IMR-90 (cell line): ENCODE measurements at places on chromosomes 7 and 10. TPM values are rescaled to one million over a fixed set of nuclear protein-coding genes. Genes with fewer than 3 reads are reported as not detected.

SLC18A3 gene
- not detected in 2 replicates for total RNA-seq

KLLN gene
- total RNA-seq: 0.36 and 0.56 TPM in 2 replicates

SDK1 gene
- 1.1 and 1.6 TPM in 2 replicates for total RNA-seq

ZNF804B gene
- not detected in 2 replicates for total RNA-seq

LDB1 gene
- 45.3 and 47.9 TPM in 2 replicates for total RNA-seq

GRCh38 chr10:52570490-52570889 lies 202.1 kb downstream of the MBL2 start:
- no peak overlapping the region for H3K27ac ChIP-seq
- peaks cover 3% of the 10 kb centered on the region for H3K4me1 ChIP-seq
- DNase-seq: no peak
- no peak overlapping the region for H3K4me3 ChIP-seq
- no peaks in the 10 kb centered on the region for H3K36me3 ChIP-seq
- H3K27me3 ChIP-seq: no peaks in the 10 kb centered on the region

GRCh38 chr7:29237489-29237888 lies 42.9 kb downstream of the CHN2 start:
- DNase-seq: no peak
- H3K27ac ChIP-seq: no peak overlapping the region
- no peak overlapping the region for H3K4me3 ChIP-seq
- no peaks in the 10 kb centered on the region for H3K36me3 ChIP-seq

GRCh38 chr10:86968994-86969355 lies 693 bp downstream of the ADIRF start:
- no peaks in the 10 kb centered on the region for H3K27me3 ChIP-seq
- no peak overlapping the region for H3K4me3 ChIP-seq
- peaks cover 36% of the 10 kb centered on the region for H3K4me1 ChIP-seq

DNA sequence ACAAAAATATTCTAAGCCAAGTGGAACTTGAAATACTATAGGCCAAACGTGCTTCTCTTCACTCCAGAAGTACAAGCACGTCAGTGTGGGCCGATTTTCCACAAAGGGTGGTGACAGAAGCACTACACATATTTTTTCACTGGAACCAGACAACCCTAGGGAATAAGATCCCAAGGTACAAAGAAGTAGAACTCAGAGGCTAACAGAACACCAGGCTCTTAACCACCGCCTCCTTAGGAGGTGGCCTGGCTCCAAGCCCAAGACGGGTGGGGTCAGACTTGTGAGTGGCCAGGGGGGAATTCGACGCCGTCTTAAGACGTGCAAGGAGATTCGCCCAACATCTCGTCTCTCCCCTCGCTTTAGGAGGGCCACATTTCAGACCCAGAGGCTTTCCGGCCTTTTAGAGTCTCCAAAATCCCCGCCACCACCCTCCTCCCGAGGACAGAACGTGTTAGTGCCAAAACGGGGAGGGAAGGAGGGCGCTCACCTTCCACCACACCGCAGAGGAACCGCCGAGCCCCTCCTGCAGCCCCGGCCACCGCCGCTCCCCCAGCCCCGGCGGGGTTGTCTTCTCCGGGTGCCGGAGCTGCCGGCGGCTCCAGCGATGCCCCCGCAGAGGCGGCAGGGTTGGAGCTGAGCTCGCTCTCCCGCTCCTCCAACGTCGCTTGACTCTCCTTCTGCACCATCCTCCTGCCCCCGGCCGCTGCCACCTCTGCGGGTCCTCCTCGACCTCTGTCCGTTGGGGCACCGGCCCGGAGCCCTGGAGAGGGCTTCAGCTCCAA lies 716 bp downstream of the OGA start:
- H3K27ac ChIP-seq: peak overlapping the region; percentile 90
- H3K4me1 ChIP-seq: peaks cover 6% of the 10 kb centered on the region
- no peaks in the 10 kb centered on the region for H3K27me3 ChIP-seq
- peaks cover 2% of the 10 kb centered on the region for H3K36me3 ChIP-seq

GRCh38 chr7:46205478-46205877 lies 284.4 kb upstream of the IGFBP3 start:
- H3K4me1 ChIP-seq: peaks cover 9% of the 10 kb centered on the region
- H3K27ac ChIP-seq: no peak overlapping the region
- H3K27me3 ChIP-seq: no peaks in the 10 kb centered on the region
- DNase-seq: no peak
- H3K36me3 ChIP-seq: no peaks in the 10 kb centered on the region

DNA sequence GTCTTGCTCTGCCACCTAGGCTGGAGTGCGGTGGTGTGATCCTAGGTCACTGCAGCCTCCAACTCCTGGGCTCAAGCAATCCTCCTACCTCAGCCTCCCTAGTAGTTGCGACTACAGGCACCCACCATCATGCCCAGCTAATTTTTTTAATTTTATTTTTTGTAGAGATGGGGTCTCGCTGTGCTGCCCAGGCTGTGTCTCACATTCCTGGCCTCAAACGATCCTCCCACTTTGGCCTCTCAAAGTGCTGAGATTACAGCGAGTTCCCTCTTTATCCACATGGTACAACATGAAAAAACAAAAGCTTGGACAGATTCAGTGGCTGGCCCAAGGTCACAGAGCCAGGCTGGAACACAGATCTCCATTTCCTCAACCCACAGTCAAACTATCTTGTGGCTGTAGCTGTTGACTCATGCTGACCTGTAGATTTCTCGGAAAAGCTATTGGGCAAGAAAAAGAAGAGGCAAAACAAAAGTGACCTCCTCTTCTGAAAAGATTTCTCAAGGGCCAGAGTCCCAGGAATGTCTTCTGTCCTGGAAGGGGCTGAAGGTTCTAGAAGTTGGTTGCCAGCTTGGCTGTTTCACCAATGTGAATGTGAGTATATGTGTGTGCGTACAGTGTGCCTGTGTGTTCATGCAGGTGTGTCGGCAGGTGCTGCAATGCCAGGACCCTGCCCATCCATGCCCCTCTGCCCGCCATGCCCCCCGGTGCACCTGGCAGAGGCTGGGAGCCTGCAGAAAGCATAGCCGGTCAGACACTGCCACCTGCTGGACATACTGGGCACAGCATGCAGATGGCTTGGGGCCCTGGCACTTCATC lies 28.4 kb downstream of the TMEM130 start:
- H3K4me1 ChIP-seq: peaks cover 5% of the 10 kb centered on the region; the same call in 1 of the 2 replicates
- H3K27ac ChIP-seq: peak overlapping the region; percentile 26; the same call in 1 of the 2 replicates
- no peaks in the 10 kb centered on the region for H3K36me3 ChIP-seq
- peak; percentile 85 for DNase-seq
- no peak overlapping the region for H3K4me3 ChIP-seq
- no peaks in the 10 kb centered on the region; the same call in 1 of the 2 replicates for H3K27me3 ChIP-seq

DNA sequence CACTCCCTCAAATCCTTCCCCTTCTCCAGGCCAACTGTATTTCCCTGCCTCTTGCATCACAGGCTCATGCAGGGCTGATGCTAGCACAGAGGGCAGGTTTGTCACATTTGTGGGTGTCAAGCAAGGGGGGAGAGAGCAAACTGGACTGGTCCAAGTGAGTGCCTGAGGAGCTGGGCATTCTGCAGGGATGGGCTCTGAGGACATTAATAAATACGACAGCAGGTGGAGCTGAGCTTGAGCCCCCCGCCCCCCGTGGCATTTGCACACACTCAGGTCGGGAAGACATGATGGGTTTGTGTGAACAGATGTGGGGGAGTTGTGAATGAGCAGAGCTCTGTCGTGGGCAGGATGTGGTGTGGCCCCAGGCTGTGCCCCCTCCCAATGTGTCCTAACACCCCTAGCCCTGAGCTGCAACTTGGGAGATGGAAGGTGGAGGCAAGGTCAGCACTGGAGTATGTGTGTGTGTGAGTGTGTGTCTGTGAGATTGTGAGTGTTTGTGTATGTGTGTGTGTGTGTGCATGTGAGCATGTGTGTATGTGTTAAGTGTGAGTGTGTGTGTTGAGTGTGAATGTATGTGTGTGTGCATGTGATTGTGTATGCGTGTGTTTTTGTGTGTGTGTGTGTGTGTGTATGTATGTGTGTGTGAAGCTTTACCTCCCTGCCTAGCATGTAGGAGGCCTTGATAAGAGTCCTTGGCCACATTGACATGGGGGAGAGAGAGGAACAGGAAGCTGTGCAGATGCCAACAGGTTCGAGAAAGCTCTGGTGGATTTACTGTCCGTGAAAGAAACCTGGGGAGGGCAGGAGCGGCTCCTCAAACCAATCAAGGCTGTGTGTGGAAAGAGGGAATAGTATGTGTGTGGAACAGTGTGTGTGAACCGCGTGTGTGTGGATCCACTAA lies 9.1 kb downstream of the RASSF4 start:
- H3K4me3 ChIP-seq: no peak overlapping the region
- peaks cover 30% of the 10 kb centered on the region for H3K4me1 ChIP-seq
- no peak overlapping the region for H3K27ac ChIP-seq
- H3K36me3 ChIP-seq: peaks cover 10% of the 10 kb centered on the region; the same call in 1 of the 2 replicates
- H3K27me3 ChIP-seq: no peaks in the 10 kb centered on the region

DNA sequence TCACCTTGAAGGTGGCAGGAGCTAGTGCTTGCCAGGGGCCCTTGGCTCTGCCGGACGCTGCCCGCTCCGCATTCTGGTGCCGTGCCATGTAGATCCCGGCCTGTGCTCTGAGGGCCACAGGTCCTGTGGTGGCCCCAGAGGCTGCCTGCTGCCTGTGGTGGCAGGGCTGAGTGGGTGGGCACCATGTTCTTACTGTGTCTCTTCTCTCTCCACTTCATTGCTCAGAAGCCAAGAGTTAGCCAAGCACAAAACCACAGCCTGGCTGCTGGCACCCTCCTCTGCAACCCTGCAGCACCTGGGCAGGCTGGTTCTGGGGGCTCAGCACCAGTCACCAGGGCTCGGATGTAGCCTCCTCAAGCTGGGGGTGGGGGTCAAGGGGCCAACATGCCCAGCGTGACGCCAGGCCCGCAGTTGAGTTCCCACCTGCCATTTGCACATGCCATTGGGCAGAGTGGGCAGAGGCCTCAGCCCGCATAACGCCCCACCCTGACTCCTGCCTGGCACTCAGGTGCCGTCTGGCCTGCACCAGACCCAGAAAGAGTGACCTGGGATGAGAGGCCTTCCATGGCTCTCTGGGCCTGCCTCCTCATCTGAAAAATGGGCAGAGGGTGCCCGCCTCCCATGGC lies 16.3 kb downstream of the ZMIZ1 start:
- peaks cover 64% of the 10 kb centered on the region for H3K4me1 ChIP-seq
- no peak for DNase-seq
- peaks cover 6% of the 10 kb centered on the region; the same call in 1 of the 2 replicates for H3K36me3 ChIP-seq
- no peak overlapping the region for H3K4me3 ChIP-seq
- no peak overlapping the region for H3K27ac ChIP-seq
- no peaks in the 10 kb centered on the region for H3K27me3 ChIP-seq

DNA sequence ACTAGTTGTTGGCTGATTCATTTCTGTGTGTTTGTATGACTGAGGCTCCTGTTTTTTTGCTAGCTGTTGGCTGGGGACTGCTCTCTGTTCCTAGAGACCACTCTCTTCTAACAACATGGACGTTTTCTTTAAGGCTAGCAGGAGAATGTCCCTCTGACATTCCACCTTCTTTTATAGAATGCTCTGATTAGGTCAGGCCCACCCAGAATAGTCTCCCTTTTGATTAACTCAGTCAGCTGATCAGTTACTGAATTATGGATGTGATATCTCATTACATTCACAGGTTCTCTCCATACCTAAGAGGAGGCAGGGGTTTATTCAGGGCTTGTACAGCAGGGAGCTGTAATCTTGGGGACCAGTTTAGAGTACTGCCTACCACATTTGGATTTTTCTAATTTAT lies 175.6 kb upstream of the RHOBTB1 start:
- no peak overlapping the region for H3K4me3 ChIP-seq
- no peaks in the 10 kb centered on the region for H3K4me1 ChIP-seq
- H3K27ac ChIP-seq: no peak overlapping the region
- DNase-seq: no peak
- H3K27me3 ChIP-seq: no peaks in the 10 kb centered on the region

DNA sequence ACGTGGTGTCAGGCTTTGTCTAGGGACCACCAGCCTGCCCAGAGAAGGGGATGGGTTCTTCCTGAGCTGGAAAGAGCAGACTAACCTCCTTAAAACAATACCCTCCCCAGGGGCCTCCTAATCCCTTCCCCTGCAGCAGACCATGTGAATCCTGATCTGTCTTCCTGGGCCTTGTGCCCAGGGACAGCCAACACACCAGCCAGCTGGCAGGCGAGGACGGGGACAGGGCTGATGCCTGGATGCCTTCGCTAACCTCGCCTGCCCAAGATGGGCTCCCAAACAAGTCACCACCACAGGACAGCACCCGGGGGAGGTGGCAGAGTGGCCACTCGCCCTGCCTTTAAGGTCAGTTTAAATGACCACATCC lies 17.6 kb downstream of the PODXL start:
- no peaks in the 10 kb centered on the region for H3K27me3 ChIP-seq
- H3K27ac ChIP-seq: no peak overlapping the region
- peaks cover 9% of the 10 kb centered on the region for H3K4me1 ChIP-seq
- H3K36me3 ChIP-seq: no peaks in the 10 kb centered on the region
- H3K4me3 ChIP-seq: no peak overlapping the region
- DNase-seq: no peak

GRCh38 chr10:14751014-14751896 lies 23.4 kb downstream of the FAM107B start:
- H3K27me3 ChIP-seq: no peaks in the 10 kb centered on the region
- peaks cover 4% of the 10 kb centered on the region; the same call in 1 of the 2 replicates for H3K4me1 ChIP-seq
- H3K27ac ChIP-seq: peak overlapping the region; percentile 6; the same call in 1 of the 2 replicates
- DNase-seq: no peak
- H3K36me3 ChIP-seq: no peaks in the 10 kb centered on the region

DNA sequence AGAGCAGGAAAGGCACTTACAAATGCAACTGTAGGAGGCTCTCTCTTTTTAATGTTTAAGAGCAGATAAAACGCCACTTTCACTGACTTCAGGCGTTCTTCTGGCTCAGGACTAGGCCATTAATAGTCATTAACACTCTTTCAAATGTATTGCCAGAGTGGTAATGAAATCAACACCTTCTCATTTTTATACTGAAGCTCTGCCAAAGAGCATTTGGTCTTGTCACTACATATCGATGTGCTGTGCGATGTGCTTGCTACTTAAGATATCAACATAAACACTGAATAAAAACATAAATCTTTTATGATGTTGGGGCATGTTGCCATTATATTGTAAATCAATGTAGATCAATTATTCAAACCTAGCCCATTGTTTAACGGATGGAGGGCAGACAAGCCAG lies 634.7 kb downstream of the ARL4A start:
- no peaks in the 10 kb centered on the region for H3K27me3 ChIP-seq
- H3K4me1 ChIP-seq: no peaks in the 10 kb centered on the region
- H3K4me3 ChIP-seq: no peak overlapping the region
- DNase-seq: no peak
- H3K27ac ChIP-seq: no peak overlapping the region
- H3K36me3 ChIP-seq: no peaks in the 10 kb centered on the region

- H3K27ac ChIP-seq: no peak overlapping the region
- no peaks in the 10 kb centered on the region for H3K36me3 ChIP-seq
- H3K27me3 ChIP-seq: no peaks in the 10 kb centered on the region
- DNase-seq: peak; percentile 80
- no peaks in the 10 kb centered on the region for H3K4me1 ChIP-seq
Observed at GRCh38 chr10:3873728-3874461, 88.9 kb upstream of the KLF6 start.

DNA sequence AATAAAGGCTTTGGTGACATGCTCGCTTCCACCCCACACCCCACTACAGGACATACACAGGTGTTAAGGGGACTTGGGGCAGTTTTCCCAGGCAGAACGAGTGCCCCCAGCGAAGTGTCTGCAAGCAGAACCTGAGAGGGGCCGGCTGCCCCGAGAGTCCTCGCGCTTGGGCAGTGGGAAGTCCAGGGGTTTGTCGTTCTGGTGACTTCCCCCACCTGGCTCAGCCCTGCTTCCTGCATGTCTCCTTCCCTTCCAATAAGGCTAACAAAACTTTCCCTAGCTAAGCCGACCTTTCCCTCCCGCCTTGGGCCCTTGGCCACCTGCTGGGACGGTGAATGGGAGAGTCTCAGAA lies 916 bp downstream of the VWA2 start:
- H3K4me3 ChIP-seq: no peak overlapping the region
- DNase-seq: no peak
- H3K27ac ChIP-seq: no peak overlapping the region
- peaks cover 71% of the 10 kb centered on the region for H3K27me3 ChIP-seq

- H3K36me3 ChIP-seq: no peaks in the 10 kb centered on the region
- no peak for DNase-seq
- H3K27ac ChIP-seq: no peak overlapping the region
Observed at GRCh38 chr10:121597504-121598262, 561 bp downstream of the FGFR2 start.
